GM23338 (cell line): ENCODE measurements at places on chromosomes 11 and 22. TPM values are rescaled to one million over a fixed set of nuclear protein-coding genes. Genes with fewer than 3 reads are reported as not detected.

ASPHD2 gene
- total RNA-seq: 9.3 and 10.0 TPM in 2 replicates

SLC22A12 gene
- total RNA-seq: not detected in 2 replicates

OR52N4 gene
- 0.27 TPM in 1 of 2 replicates, not detected in the other for total RNA-seq

CCDC116 gene
- 0.14 TPM in 1 of 2 replicates, not detected in the other for total RNA-seq

MPEG1 gene
- not detected in 2 replicates for total RNA-seq

ZP1 gene
- not detected in 2 replicates for total RNA-seq
